A172 (cell line): ENCODE measurements at places on chromosomes 1 and 21. TPM values are rescaled to one million over a fixed set of nuclear protein-coding genes. Genes with fewer than 3 reads are reported as not detected.
A peak's percentile ranks its signal among the peaks of the same experiment; 100 is the strongest.

- no peak for DNase-seq
These were observed 50.2 kb downstream of the GADD45A start for GRCh38 chr1:67735206-67735605.

Gene LRRIQ3
- total RNA-seq: 2.7 and 3.0 TPM in 2 replicates

GRCh38 chr1:85313888-85314696 is 37.7 kb upstream of the BCL10 start:
- peak; percentile 86 for DNase-seq

DNA sequence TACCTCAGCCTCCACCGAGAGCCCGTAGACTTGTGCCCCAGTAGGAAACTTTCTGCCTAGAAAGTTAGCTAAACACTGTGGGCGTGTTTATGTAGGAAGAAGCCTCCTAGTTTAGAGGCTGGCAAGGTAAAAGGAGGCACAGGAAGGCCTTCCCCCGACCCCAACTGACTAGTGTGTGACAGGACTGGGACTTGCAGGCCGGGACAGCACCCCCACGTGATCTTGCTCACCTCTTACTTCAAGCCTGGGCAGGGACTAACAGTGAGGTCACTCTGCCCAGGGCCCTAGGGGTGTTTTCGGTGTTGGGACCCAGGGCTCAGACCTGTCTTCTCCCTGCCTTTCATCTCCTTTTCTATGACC is 392 bp upstream of the TAGLN2 start:
- no peak for DNase-seq

DNA sequence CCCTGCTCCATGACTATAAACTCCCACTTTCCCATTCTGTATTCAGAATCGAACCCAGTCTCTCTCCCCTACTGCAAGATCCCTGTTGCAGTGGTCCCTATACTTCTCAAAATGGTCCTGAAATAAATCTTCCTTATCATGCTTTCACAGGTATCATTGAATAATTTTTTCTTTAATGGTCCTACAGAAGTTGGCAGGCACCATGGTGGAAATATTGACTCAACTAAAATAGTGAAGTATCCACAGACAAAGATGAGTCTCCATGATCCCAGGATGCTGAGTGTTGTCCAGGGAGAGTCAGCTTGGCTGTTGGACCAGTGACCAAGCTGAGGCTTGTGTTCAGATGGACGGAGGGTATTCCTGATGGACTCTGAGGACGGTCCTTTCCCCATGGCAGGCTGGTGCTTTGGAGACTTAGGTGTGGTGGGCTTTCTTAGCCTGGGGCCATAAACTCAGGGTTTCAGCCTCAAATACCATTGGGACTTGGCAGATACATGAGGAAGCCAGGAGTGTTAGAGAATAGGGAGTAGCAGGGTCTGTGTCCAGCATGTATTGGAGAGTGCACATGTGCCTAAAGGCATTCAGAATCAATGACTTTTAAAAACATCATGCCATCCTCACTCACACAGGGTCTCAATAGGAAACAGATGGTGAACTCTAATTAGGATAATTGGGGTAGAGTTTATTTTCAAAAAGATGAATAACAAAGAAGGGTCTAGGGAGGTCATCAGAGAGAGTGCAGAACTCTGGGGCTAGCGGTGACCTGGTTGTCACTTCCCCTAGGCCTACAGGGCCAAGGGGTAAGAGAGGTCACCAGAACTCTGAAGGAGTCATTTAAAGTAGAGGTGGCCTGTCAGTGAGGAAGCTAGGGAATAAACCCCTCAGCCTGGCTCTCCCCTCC is 19.8 kb downstream of the TINAGL1 start:
- no peak for DNase-seq

Gene OR6N1
- not detected in 2 replicates for total RNA-seq

- no peak for DNase-seq
These were observed 14.9 kb downstream of the APCS start for GRCh38 chr1:159602501-159602999.

Gene KCNE2
- not detected in 2 replicates for total RNA-seq

- no peak for DNase-seq
These were observed 89.2 kb downstream of the NRDC start for GRCh38 chr1:51789342-51789741.

DNA sequence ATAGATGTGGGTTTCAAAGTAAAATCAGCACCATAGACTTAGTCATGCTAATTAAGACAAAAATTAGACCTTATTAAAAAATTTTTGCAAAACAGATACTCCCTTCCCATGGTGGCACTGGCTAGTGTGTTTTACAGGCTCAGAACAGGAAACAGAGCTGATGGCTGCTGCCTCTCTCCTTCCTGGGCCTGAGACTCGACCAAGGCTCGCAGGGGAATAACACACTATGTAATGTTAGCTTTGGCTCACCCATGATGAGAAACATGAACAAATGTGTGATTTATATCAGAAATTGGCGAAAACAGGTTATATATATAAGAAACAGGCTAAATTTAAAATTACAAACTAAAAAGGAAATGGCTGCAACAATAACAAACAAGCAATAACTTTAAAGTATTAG is 50.7 kb downstream of the ERG start:
- no peak for DNase-seq

Gene PLA2G2A
- not detected in 2 replicates for total RNA-seq

DNA sequence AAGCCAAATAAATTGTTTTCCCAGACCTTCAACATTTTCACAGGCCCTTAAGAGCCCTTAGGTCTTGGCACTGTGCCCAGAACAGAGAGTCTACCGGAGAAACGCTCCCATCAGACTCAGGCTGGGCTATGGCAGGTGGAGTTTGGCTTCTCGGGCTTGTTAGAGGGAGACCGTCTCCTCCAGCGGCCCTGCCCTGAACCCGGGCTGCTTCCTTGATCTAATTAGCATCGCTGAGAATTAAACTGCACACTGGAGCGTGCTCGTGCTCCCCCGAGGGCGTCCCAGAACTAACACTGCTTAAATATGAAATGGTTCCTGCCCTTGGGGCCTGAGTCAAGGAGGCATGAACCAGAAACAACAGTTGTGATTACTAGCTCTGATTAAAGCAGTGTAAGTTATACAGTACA is 634.4 kb downstream of the MATN1 start:
- no peak for DNase-seq

- no peak for DNase-seq
These were observed 128.9 kb upstream of the SGIP1 start for GRCh38 chr1:66405061-66405460.

GRCh38 chr1:111875640-111876039 is 113.8 kb downstream of the KCND3 start:
- no peak for DNase-seq

GRCh38 chr1:181175955-181176354 is 87.5 kb downstream of the IER5 start:
- DNase-seq: no peak

GRCh38 chr1:229340496-229340895 is 2.4 kb downstream of the CCSAP start:
- no peak for DNase-seq

GRCh38 chr1:213621077-213621476 is 366.7 kb upstream of the PROX1 start:
- DNase-seq: no peak

Gene RNF186
- total RNA-seq: not detected in 2 replicates

- DNase-seq: peak; percentile 59
These were observed 7.6 kb downstream of the TTF2 start for GRCh38 chr1:117067533-117068370.

GRCh38 chr1:168400139-168400538 is 119.5 kb downstream of the TBX19 start:
- no peak for DNase-seq

DNA sequence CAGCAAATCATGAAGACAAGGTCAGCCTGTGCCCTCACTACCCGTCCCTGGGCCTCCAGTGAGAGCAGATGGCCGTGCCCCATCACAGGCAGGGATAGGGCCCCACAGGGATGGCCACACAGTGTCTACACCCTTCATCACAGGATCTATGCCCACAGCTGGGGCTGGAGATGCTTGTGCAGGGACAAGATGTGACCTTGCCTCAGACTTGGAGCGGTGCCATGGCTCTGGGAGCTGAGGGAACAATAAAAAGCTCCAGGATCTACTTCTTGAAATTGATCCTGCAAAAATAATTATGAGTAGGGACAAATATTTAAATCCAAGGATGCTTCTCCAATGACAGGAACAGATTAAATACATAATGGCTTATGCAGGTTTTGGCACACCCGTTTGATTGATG is 25.4 kb upstream of the TCEA3 start:
- DNase-seq: no peak

DNA sequence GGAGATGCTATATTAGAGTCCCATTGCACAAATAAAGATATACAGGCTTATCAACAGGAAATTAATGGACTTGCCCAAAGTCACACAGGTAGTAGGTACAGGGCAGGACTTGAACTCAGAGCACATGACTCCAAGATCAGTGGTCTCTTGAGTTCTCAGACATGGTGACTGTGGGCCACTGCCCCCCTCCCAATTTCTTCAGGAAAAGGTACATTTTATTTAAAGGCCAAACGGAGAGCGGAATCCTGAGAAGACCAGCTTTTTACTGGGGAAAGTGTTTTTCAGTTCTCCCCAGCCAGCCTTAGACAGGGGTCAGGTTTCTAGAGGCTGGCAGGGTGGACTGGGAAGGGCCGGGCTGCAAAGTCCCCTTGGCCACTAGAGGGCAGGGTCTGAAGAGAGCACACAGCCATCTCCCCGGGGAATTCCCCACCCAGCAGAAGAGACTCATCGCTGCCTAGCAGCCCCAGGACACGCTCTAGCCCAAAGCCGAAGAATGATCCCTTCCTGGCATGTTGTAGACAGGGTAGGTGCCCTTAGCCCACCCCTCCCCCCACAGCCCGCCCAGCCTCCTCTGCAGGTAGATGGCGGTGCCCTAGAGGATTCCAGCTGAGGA is 29.7 kb downstream of the ACP6 start:
- DNase-seq: peak; percentile 92

Gene GABPB2
- 2.9 and 4.7 TPM in 2 replicates for total RNA-seq

Gene MMEL1
- total RNA-seq: not detected in 2 replicates

Gene F3
- total RNA-seq: 79.2 and 79.3 TPM in 2 replicates

GRCh38 chr1:148308832-148309458 is 156.9 kb upstream of the NBPF11 start:
- DNase-seq: no peak

Gene RBM11
- not detected in 2 replicates for total RNA-seq

GRCh38 chr1:107499139-107499744 is 358.4 kb downstream of the NTNG1 start:
- no peak for DNase-seq

- DNase-seq: peak; percentile 73
These were observed 1.4 kb downstream of the PI4KB start for GRCh38 chr1:151325646-151326429.

DNA sequence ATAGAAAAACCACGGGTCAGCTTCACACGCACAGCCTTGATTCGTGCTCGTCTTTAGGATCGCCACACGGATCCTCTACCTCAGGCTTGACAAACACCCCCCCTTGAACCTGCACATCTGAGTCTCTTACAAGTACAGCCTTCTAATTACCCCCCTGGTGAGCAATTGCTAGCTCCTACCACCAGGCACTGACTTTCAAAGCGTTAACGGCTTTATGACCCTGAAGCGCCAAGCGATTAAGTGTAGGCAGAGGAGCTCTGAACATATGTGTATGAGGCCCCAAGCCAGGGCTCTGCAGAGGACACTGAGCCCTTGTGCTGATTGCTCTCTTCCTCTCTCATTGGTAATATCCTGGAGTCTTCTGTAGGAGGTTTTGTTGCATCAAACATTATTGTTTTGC is 55.7 kb upstream of the EPHA8 start:
- DNase-seq: no peak

- no peak for DNase-seq
These were observed 496.1 kb downstream of the NEGR1 start for GRCh38 chr1:71786218-71786617.

DNA sequence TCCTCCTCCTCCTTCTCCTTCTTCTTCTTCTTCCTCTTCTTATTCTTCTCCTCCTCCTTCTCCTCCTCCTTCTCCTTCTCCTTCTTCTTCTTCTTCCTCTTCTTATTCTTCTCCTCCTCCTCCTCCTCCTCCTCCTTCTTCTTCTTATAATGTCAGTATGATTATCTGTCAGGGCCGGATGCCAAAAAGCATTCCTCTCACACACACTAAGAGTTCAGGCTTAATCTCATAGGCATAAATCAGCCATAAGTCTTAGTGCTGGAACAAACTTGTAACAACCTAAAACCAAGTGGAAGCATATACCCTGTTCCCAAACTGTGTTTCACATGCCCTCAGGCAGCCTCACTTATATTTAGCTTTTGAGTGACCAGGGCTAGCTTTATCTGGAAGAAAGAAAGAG is 240.3 kb downstream of the LMX1A start:
- DNase-seq: no peak

Gene CFAP57
- 0.12 and 0.98 TPM in 2 replicates for total RNA-seq

DNA sequence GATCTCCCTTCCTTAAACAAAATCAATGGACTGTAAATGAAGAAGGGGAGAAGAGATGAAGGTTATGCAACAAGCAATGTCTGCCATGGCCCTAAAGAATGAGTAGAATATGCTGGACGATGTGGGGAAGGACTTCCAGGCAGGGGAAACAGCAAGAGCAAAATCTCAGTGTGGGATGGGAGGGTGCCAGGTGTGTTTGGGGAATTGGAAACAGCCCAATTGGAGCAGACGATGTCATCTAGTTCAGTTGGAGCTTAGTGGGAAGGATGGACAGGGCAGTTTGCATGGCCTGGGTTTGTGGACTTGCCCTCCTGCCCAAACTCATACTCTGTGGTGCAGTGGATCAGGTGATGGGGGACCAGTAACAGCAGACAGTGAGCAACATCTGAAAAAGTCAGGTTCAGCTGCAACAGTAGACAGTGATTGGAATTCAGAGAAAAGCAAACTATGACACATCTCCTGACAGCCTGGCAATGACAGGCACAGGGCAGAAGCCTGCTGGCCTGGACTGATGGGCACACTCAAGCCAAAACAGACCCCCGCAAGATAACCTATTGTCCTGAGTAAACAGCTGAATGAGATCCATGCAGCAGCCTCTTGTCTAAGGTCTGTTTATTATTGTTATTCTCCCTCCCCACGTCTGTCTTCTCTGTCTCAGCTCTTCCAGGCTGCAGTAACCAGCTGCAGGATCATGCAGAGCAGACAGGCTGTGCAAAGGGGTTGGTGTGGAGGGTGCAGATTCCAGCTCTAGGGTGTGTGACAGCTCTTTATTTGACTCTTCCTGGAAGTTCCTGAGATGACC is 50.5 kb upstream of the PRELP start:
- no peak for DNase-seq

GRCh38 chr1:149899460-149900284 is at the start of gene BOLA1:
Gene BOLA1, plus strand, starts transcription at chr1:149899568. Its CDS starts 492 bp downstream, at chr1:149900060.
- peak; percentile 90 for DNase-seq

DNA sequence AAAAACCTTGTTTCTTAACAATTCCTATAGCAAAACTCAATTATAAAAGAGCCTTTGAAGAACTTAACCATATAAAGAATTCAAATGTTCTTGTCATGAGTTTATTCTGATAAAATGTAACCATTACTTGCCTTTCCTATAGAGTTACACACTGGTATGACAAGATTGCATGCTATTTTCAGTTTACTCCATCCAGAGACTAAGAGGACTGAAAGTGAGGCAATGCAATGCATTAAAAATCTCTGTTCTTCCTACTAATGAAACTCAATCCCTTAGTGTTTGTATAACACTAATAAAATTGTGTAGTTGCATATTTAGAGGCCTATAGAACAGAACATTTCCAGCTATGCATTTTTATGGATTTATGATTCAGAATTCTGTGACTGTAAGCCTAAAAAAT is 88.1 kb downstream of the COP1 start:
- DNase-seq: no peak
